ENCODE measurements at places on chromosomes 5 and 9.

GRCh38 chr5:133314086-133314485 lies 262.3 kb downstream of the HSPA4 start:
- DNase-seq, result no peak

GRCh38 chr9:36332006-36332405 lies 68.1 kb downstream of the RNF38 start:
- no peak for DNase-seq

DNA sequence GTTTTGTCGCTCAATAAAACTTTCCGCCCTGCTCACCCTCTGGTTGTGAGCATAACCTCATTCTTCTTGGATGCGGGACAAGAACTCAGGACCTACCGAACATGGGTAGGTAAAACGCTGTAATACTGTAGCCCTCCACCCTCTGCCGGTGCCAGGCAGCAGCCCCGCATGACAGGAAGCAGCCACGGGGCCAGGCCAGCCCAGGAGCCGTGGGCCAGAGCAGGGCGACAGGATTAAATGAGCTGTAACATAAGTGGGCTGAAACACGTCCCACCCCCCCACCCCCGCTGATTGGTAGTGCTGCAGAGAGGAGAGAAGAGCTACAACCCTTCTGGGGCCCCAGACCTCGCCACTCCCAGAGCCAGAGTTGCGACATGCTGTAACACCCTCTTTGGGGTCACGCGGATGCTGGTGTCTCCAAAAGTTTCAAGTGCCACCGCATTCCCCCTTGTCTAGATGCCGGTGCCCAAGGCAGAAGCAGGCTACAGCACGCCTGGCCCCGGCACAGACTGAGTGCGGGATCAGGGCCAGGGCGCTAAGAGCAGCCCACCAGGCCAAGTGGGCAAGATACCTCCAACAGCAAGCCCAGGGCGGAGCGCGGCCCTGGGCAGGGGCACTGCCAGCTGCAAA lies 81.8 kb downstream of the FBXW11 start:
- no peak for DNase-seq

DNA sequence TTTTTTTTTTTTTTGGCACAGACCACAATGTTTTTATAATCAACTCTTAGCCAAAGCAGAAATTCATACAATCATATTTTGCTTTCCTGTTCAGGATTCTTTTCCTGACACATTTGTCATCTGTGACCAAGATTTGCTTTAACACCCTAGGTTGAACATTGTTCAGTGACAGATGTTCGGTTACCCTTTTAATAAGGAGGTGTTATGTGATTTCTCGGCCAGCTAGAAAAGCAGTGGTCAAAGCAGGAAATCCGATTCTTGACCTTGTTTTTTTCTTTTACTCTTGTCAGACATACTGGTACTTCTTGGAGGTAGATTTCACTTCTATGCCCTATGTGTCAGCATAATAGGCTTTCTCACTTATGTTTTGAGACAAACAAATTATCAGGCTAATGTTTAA lies 335.3 kb upstream of the ACTBL2 start:
- no peak for DNase-seq

- DNase-seq, result no peak
Measured at GRCh38 chr5:45399041-45399440, 297.1 kb downstream of the HCN1 start.
